ENCODE measurements at places on chromosomes 2 and 18.

DNA sequence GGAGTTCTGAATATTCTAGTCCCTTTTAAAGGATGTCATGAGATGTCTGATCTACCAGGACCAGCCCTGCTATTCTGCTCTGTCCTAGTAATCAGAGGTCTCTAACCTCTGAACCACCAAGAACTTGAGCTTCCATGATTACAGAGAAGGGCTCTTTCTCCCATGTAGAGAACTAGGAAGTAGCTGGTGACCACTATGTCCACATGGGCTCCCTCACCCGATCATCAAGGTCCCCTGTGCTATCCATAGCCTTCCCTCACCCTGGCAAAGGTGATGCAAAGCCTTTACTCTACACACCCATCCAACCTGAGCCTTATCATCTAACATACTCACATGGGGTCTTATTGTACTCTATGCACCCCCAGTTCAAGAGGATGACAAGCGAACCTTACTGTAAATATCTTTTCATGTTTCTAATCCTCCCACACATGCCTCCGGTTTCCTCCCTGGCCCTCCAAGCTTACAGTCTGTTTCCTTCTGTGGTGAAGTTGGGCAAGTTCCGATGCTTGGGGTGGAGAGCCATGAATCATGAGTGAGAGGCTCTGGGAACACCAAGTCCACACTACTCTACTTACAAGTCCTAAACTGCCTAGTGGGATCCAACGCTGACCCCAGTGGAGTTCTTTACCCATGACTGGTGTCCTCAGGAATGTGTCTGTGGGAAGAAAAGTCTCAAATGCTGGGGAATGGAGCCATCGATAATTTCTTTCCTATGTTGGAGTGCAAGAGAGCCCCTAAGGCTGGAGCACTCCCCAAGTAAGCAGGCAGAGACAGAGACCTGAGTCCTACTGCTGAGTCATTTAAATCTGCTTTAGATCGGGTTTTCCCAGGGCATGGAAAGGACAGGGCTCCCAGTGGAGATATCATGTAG is 73.3 kb upstream of the KLF7 start:
- peak; percentile 82 for DNase-seq

GRCh38 chr2:58906081-58906645 is 665.0 kb upstream of the FANCL start:
- no peak for DNase-seq

DNA sequence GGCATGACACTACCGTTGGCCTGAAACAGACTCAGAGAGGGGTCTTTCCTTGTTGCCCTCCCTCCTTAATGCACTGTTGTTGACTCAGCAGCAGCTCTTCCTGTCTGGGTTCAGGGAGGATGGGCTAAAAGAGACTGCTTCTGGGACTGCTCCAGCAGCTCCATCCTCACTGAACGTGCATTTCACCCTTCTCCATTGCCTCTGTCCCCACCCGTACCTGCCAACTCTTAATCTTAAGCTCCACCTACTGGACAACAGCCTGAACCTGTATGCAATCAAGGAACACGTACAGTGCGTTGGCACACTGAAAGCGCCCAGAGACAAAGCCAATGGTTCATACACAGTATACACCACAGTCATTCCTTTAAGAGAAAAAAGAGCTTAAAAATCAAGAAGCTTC is 230.8 kb upstream of the RAB6C start:
- DNase-seq = no peak

- DNase-seq = no peak
Measured at GRCh38 chr18:77000527-77000926, 132.1 kb downstream of the MBP start.

GRCh38 chr2:26720322-26721114 is 28.0 kb downstream of the KCNK3 start:
- peak; percentile 67 for DNase-seq

DNA sequence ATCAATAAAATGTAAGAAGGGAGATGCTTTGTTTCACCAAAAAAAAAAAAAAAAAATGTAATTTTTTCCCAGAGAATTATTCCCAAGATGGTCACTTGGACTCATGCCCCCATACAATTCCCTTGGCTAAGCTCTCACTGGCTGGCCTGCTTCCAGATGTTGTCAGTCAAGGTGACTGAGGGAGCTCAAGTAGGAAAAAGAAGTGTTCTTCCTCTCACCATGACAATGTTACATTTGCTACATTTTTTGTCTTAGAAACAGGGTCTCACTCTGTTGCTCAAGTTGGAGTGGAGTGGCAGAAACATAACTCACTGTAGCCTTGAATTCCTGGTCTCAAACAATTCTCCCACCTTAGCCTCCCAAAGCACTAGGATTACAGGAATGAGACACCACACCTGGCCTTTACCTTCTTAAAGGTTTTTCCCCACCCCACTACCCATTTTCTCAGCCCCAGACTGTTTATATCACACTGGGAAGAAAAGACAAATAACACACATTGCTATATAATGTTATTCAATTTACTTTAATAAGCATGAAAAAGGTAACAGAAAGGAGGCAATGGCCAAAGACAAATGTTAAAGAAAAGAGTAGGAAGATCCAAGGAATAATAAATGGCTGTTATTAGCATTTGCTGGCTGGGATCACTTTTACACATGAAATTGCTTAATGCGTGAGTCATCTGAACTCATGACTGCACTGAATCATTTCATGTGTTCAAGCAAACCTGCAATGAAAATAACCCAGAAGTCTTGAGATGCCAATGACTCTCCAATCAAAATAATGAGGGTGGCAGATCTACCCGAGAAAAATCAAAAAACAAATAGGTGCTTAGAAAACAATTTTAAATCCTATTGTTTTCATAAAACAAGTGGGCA is 45.2 kb downstream of the ACVR1 start:
- DNase-seq = peak; percentile 98

DNA sequence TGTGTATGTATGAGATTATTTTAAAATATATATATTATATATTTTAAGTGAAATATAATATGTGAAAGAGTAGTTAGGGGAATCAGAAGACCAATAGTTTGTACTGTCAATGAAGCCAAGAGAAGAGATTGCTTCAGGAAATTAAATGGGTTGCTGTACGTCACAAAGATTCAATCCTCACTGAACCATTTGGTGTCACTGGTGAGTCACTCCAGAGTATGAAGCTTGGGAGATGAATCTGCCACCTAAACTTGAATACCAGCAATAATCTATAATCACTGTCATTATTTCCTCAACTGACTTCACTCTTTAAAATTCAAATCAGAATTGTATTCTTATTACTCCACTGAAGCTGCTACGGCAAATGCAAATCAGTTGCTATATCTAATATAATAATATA is 41.9 kb upstream of the SCN9A start:
- DNase-seq = peak; percentile 1

DNA sequence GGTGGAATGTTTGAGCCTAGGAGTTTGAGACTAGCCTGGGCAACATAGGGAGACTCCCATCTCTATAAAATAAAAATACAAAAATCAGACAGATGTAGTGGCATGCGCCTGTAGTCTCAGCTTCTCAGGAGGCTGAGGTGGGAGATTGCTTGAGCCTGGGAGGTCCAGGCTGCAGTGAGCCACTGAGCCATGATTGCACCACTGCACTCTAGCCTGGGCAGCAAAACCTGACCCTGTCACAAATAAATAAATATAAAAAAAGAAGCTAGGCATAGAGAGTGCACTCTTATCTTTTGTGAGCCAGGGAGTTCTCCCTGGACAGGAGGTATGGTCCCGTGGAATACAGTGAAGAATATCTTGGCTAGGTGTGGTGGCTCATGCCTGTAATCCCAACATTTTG is 11.0 kb upstream of the KYNU start:
- DNase-seq = no peak

- DNase-seq = no peak
Measured at GRCh38 chr2:233690444-233690843, 2.2 kb upstream of the UGT1A6 start.

GRCh38 chr18:14945984-14946383 is 198.0 kb downstream of the ANKRD30B start:
- DNase-seq = no peak

GRCh38 chr2:121173806-121174205 is 111.2 kb downstream of the TFCP2L1 start:
- no peak for DNase-seq

DNA sequence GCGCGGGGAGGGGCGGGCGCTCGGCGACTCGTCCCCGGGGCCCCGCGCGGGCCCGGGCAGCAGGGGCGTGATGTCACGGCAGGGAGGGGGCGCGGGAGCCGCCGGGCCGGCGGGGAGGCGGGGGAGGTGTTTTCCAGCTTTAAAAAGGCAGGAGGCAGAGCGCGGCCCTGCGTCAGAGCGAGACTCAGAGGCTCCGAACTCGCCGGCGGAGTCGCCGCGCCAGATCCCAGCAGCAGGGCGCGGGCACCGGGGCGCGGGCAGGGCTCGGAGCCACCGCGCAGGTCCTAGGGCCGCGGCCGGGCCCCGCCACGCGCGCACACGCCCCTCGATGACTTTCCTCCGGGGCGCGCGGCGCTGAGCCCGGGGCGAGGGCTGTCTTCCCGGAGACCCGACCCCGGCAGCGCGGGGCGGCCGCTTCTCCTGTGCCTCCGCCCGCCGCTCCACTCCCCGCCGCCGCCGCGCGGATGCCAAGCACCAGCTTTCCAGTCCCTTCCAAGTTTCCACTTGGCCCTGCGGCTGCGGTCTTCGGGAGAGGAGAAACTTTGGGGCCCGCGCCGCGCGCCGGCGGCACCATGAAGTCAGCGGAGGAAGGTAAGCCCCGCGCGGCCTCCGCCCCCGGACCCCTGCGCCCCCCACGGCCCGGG is at the start of gene NFATC1:
NFATC1 (plus strand) TSS at position 170 of the 644 bp plus-strand sequence; CDS start at position 465, 295 bp downstream.
- DNase-seq = no peak

DNA sequence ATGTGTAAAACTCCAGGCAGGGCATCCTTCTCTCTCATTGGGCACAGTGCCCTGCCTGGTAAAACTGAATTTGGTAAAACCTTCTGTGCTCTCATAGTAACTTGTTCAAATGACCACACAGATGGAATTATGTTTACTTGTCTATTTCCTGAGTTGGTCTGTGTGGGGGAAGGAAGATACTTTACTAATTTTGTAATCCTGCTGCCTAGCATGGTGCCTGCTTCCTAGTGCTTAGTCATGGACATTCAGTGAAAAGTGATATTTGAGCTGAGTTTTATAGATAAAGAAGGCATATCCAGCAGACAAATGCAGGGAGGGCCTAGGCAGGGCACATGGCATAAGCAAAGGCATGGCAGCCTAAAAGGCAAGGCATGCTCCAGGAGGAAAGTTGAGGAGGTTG is 199.4 kb downstream of the FSHR start:
- DNase-seq = no peak

DNA sequence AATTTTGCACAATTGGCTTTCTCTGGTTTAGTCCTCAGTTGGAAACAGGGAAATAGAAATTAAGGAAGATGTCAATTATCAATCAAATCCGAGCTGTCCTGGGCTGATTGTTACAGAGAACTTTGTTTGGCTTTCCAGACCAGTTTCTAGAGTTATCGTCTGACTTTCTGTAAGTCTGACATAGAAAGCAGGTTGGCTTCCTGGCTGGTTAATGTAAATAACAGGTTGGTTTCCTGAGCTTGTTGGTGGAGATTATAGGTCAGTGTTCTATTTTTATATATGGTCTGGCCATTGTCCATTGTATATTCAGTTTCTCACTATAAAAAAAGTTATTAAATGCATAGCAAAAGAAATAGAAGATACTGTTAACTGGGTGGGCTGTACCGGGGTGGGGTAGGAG is 204.8 kb downstream of the MBD2 start:
- no peak for DNase-seq

- no peak for DNase-seq
Measured at GRCh38 chr2:173968551-173968950, 3.4 kb upstream of the SP3 start.

DNA sequence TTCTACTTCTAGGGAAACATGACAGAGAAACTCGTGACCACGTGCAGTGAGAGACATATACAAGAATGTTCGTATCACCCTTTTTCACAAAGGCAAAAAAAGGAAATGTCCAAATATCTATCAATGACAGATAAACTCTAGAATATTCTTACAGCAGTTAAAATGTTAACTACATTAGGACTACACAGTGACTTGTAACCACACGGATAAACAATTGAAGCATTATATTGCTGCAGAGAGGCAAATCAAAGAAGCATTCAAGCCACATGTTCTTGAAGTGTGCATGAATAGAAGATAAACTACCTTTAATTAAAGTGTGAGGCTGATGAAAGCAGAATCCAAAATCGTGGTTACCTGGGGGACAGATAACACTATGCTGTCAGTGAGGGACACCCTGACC is 935.3 kb upstream of the KLHL29 start:
- DNase-seq = no peak

GRCh38 chr2:144376460-144376859 is 143.5 kb downstream of the ZEB2 start:
- DNase-seq = no peak

GRCh38 chr2:8432706-8433336 is 249.0 kb upstream of the ID2 start:
- no peak for DNase-seq

- DNase-seq = no peak
Measured at GRCh38 chr18:58069721-58070292, 25.8 kb downstream of the NEDD4L start.

- DNase-seq = no peak
Measured at GRCh38 chr2:195316486-195316885, 340.5 kb upstream of the SLC39A10 start.

GRCh38 chr2:168495524-168495923 is 39.5 kb downstream of the CERS6 start:
- no peak for DNase-seq

DNA sequence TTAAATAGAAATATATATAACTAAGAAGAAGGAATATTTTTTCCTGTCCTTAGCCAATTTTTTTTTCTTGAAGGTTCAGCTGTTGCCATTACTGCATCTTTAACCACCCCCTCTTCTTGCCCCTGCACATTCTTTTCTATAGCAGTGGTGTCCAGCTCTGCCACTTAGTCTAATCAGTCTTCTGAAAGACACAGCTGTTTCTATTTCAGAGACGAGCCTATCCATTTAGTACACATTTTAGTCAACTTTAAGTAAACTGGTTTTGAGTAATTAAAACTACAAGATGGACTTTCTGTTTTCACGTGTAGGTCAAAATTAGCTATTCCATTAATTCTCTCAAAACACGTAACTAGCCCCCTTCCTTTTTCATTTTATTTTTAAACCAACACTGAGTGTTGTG is 21.0 kb downstream of the SPOPL start:
- no peak for DNase-seq

DNA sequence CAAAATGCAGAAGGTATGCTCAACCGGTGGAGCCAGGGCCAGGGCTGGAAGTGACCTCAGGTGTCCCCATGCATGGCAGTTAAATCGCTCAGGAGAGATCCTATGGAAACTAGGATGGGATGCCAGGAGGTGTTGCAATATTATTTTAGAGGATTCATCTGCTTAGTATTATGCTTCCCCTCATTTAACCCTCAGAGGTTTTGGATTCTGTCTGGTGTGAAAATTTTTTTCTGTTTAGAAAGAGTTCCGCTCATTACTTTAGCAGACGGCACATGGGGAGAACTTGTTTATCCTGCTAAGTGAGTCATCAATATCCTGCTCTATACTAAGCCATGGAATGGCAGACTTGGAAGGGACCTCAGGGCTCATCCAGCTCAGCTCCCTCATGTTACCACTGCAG is 42.5 kb downstream of the TRIB2 start:
- DNase-seq = no peak

GRCh38 chr2:24899361-24899910 is 20.6 kb downstream of the ADCY3 start:
- no peak for DNase-seq

GRCh38 chr2:118945881-118946280 is 3.9 kb downstream of the MARCO start:
- DNase-seq = no peak

GRCh38 chr2:17918789-17919188 is 40.3 kb downstream of the KCNS3 start:
- no peak for DNase-seq

- DNase-seq = no peak
Measured at GRCh38 chr2:83695530-83695929, 763.5 kb downstream of the SUCLG1 start.
